T follicular helper cell (primary cell): ENCODE measurements at places on chromosomes 12 and 14.

DNA sequence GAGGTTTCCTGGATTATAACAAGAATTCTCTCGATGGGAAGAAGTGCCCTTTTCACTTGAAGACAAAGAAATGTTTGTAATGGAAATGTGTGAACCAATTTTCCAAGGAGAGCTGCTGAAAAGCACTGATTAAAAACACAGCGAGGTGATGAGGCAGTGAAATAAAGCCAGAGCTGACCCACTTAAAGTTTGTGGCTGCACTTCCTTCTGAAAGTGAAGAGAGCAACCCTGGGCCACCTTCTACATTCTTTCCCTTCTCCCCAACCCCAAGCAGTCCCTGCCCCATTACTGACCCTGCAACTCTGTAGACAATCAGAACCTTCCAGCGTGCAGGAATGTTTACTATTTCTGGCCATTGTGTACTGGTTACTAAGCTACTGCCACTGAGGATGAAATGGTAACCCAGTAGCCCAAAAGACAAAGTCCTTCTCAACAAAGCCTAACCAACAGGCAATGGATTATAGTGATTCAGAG lies 173.9 kb downstream of the TTC7B start:
- DNase-seq: no peak

- DNase-seq: no peak
These were observed 120.7 kb downstream of the PAPOLA start for GRCh38 chr14:96622926-96623325.

- no peak for DNase-seq
These were observed 12.7 kb downstream of the GNPNAT1 start for GRCh38 chr14:52778702-52779101.

GRCh38 chr12:64229240-64229639 lies 7.1 kb upstream of the KICS2 start:
- no peak for DNase-seq

GRCh38 chr12:67070604-67071003 lies 198.6 kb upstream of the CAND1 start:
- DNase-seq: no peak

GRCh38 chr14:24928386-24928900 lies 121.5 kb downstream of the STXBP6 start:
- DNase-seq: no peak

- no peak for DNase-seq
These were observed 13.7 kb downstream of the CFL2 start for GRCh38 chr14:34700622-34701130.

- DNase-seq: no peak
These were observed 20.5 kb downstream of the HPD start for GRCh38 chr12:121838126-121838525.
